ENCODE measurements at places on chromosomes 7 and 10.
A peak's percentile ranks its signal among the peaks of the same experiment; 100 is the strongest.

- H3K27ac ChIP-seq = no peak overlapping the region
- no peaks in the 10 kb centered on the region for H3K36me3 ChIP-seq
- no peak overlapping the region for H3K4me3 ChIP-seq
- H3K27me3 ChIP-seq = peaks cover 90% of the 10 kb centered on the region
- H3K4me1 ChIP-seq = no peaks in the 10 kb centered on the region
Observed at GRCh38 chr7:4822677-4823076, 39.2 kb downstream of the PAPOLB start.

DNA sequence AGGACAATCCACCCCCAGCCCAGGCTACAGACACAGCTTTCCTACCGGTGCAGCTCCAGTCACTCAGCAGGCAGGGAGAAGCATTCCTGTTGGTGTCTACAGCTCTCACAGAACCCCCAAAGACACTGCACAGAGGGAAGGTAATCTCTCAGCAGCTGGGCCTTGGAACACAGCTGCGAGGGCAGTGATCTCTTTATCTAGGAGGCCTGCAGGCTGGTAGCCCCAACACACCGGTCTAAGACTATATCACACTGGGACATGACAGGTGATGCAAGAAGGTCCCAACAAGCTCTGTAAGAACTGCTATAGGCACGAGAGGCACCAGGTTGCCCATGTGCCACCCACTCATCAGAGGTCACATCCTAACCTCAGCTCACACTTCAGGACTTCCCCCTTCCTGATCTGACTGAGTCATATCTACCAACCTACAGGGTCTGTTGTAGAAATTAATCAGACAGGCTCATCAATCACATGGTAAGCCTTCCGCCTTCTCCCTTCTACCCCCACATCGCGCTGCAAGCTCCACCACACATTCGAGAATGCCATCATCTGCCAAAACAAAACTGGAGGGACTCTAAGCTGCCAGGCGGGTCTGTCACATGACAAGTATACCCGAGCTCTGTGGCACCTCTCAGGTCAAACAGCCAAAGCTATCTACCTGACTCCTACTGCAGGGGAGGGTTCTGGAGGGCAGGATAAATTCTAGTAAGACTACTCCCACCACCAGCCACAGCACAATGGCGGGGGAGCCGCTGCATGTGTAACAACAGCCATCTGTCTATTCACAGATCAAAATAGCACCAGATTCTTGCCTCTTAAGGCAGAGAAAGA is 26.1 kb downstream of the FAM53B start:
- H3K27ac ChIP-seq = no peak overlapping the region
- no peak overlapping the region for H3K4me3 ChIP-seq
- H3K4me1 ChIP-seq = peaks cover 11% of the 10 kb centered on the region
- no peaks in the 10 kb centered on the region for H3K36me3 ChIP-seq
- H3K27me3 ChIP-seq = no peaks in the 10 kb centered on the region
- peak; percentile 39 for DNase-seq

- no peaks in the 10 kb centered on the region for H3K4me1 ChIP-seq
- no peaks in the 10 kb centered on the region for H3K36me3 ChIP-seq
- no peak overlapping the region for H3K27ac ChIP-seq
- H3K4me3 ChIP-seq = no peak overlapping the region
- no peaks in the 10 kb centered on the region for H3K27me3 ChIP-seq
Observed at GRCh38 chr10:130627346-130628045, 491.3 kb downstream of the GLRX3 start.

DNA sequence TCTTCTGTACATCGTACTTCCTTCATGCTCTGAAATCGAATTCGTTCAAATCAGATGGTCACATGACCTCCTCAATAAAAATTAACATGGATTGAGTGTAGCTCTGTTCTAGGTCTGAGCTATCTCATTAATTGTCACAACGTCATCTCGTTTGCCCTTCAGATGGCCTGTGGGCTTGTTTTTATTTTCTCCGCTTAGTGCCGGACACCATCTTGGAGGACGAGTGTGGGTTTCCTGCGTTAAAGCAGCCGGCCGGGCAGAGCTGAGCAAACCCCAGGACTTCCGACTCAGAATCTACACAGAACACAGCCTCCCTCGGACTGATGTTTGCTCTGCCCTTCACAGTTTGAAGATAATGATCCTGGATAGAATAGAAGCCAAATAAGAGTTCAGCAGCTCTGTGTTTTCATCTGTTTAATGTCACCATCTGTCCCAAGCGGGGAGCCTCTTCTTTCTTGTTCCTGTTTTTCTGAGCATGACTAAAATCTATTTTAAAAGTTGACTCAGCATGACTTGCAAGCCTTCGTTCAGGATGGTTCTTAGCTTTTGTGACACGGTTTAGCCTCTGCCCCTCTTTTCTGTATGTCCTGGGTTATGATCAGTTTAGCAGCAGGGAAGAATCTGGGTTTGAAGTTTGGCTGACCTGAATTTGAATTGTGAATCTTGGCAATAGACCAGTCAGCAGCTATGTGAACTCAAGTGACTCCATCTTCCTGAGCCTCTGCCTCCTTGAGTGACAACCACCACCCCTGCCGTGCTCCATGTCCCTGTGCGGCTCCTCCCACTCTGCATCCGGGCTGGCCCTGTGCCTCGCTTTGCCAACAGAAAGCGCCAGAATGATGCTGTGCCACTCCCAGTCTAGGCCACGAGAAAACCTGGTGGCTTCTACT is 30.6 kb upstream of the GALNTL5 start:
- no peaks in the 10 kb centered on the region for H3K4me1 ChIP-seq
- no peaks in the 10 kb centered on the region for H3K36me3 ChIP-seq
- DNase-seq = no peak
- peaks cover 18% of the 10 kb centered on the region for H3K27me3 ChIP-seq

DNA sequence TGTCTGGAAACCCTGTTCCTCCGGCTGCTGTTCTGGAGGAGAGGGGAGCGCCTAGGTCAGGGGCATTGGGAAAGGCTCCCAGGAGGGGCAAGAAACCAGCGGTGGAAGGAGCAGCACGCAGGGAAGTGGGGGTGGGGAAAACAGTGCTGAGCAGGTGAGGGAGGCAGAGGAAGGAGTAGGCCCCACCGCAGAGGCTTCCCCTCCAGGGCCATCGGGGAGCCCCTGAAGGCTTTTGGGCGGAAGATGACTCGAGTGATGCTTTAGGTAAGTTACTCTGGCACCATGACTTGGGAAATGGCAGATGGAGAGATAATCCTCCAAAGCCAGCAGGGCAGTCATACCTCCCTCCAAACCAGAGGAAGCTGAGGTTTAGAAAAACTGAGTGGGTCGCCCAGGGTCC is 106.5 kb upstream of the ANLN start:
- H3K4me3 ChIP-seq = no peak overlapping the region
- no peak for DNase-seq
- 0 out of 2 replicates have a peak, but pooled peaks cover 5% of the 10 kb centered on the region for H3K36me3 ChIP-seq
- peaks cover 85% of the 10 kb centered on the region for H3K4me1 ChIP-seq
- no peaks in the 10 kb centered on the region for H3K27me3 ChIP-seq

DNA sequence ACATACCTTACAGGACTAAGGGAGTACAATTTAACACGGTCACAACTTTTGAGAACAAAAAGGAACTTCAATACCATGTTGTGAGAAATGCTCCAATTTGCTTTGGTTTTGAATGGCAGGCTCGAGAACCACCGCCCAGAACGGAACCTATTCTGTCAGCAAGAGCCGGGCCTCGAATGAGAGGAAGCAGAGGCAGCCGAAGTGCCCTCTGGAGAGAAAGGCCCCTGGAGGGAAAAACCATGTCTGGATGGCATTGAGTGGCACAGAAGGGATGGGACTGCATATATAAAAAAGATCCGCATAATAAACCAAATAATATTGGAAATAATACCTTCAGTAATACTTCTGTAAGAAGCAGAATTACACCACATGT is 85.6 kb downstream of the CHST15 start:
- 0 out of 2 replicates have a peak, but pooled peaks cover 3% of the 10 kb centered on the region for H3K36me3 ChIP-seq
- H3K4me1 ChIP-seq = no peaks in the 10 kb centered on the region
- no peak overlapping the region for H3K27ac ChIP-seq
- DNase-seq = no peak

DNA sequence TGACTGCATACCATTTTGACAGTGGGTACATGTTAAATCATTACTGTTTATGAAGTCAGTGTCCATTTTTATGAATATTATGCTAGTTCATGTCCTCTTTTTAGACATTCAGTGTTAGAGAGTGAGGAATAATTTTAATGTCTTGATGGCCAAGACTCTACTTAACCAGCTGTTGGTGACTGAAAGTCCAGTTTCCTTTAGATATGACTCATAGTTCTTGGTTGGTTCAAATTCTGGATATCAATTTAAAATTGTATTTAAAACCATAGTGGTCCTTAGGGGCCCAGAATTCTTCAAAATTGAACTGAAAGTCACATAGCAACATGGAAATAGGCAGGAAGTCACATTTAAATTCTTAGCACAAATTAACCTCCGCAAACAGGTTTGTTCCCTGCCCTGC is 196.5 kb upstream of the PRPS1L1 start:
- H3K27me3 ChIP-seq = no peaks in the 10 kb centered on the region
- no peak overlapping the region for H3K4me3 ChIP-seq
- no peaks in the 10 kb centered on the region for H3K4me1 ChIP-seq
- no peak for DNase-seq

DNA sequence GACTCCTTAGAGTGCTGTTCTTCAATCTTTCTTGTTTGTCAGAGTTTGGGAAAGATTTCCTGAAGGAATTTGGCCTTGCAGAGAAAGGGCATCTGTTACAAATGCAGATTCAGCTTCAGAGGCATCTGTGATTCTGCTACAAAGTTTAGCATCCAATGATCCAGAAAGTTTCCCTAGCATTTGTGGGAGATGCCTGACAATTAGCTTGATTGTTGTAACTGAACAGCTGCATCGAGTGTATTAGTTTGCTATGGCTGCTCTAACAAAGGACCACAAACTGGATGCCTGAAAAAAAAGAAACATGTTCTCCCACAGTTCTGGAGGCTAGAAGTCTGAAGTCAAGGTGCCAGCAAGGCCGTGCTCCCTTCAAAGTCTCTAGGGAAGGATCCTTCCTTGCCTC is 365.1 kb downstream of the GRID1 start:
- no peak overlapping the region for H3K4me3 ChIP-seq
- no peaks in the 10 kb centered on the region for H3K27me3 ChIP-seq
- no peak for DNase-seq
- no peaks in the 10 kb centered on the region for H3K4me1 ChIP-seq

DNA sequence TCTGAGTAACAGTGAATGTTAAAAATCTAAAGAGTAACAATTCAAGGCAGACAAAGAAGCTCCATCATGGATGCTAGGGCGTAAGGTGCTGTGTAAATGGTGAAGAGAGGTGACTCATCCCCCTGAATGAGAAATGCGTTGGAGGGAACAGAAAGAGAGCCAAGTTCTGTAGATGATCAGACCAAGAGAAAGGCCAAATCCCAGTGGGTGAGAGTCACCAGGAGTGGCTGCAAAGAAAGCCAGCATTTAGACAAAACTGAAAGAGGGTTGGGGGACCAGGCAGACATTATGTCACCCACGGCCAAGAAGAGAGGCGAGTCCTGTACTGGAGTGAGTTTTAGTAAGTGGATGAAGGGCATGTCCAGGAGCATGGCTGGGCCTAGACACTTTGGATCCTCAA is 153.1 kb downstream of the TRIL start:
- no peak for DNase-seq
- H3K27me3 ChIP-seq = no peaks in the 10 kb centered on the region
- no peak overlapping the region for H3K27ac ChIP-seq
- 0 out of 2 replicates have a peak, but pooled peaks cover 6% of the 10 kb centered on the region for H3K4me1 ChIP-seq
- no peaks in the 10 kb centered on the region for H3K36me3 ChIP-seq

Data from PC-9 (cell line).